Brain microvascular endothelial cell (primary cell): ENCODE measurements at places on chromosomes 12 and 14.
A peak's percentile ranks its signal among the peaks of the same experiment; 100 is the strongest.

GRCh38 chr14:83814896-83815295, 1715.0 kb upstream of the FLRT2 start:
- no peak for DNase-seq

GRCh38 chr12:82708061-82708879, 21.6 kb downstream of the TMTC2 start:
- no peak for DNase-seq

GRCh38 chr12:21725731-21726130, 48.8 kb downstream of the KCNJ8 start:
- peak; percentile 1 for DNase-seq

GRCh38 chr12:41287500-41288141, 99.5 kb downstream of the PDZRN4 start:
- DNase-seq, result no peak

- no peak for DNase-seq
These were observed 908 bp upstream of the CDKL1 start for GRCh38 chr14:50397390-50398188.

- no peak for DNase-seq
These were observed 2.8 kb downstream of the TTC7B start for GRCh38 chr14:90813442-90813841.

DNA sequence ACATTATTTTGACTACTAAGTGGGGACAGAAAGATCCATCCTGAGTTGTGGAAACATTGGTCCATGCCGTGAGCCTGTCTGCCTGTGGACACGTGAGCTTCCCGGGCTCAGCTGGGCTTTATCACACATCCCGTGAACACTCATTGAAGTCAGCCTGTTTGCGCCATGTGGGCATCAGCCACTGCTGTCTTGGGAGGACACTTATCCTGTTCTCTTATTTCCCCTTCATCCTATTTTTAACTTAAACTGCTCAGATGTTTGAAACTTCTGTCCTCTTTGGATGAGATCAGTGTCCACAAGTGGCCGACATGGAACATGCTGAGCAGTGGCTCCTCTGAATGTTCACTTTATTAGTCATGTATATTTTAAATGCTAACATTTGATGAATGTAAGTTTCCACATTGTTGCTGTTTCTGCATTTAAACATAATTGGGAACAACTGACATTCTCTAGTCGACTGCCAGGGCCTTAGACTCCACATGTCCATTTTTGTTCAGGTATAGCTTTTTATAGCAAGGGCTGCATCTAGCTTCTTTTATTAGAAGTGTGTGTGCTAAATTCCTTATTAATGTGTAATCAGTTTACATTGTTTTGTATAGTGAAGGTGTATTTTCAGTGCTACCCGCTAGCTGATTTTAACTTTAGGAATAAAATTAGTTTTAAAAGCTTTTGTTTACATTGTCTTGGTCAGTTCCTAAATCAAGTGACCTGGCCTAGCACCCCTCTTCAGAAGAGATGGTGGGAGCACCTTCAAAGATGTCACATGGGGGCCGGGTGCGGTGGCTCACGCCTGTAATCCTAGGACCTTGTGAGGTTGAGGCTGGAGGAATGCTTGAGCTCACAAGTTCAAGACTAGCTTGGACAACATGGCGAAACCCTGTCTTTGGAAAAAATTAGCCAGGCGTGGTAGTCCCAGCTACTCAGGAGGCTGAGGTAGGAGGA, 24.0 kb downstream of the RNF34 start:
- DNase-seq, result no peak

- DNase-seq, result no peak
These were observed 48.2 kb downstream of the MOK start for GRCh38 chr14:102256716-102257115.

DNA sequence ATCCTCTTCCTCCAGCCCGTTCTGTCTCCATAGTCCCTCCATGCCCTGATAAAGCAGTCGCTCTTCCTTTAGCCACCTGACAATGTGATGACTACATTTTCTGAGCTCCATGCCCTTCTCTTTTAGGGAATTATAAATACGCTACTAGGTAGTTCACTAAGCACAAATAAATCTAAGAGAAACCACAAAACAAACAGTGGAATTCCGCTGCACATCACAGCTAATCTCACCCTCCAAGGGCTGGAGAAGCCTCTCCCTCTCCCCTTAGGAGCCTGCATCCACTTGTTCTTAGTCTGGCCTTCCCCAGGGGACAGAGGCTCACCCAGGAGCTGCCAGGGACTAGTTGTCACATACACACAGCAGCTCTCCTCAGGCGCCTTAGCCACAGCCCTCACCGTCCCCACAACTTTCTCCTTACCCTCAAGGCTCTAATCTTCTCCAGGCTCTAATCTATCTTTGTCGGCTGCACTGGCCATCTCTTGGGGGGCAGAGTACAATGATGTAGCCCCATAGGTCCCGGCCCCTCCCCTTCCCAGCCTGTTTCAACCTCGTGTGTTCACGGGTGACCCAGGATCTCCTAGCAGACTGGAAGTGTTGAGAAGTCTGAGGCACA, 55.9 kb upstream of the GPR68 start:
- DNase-seq, result no peak

DNA sequence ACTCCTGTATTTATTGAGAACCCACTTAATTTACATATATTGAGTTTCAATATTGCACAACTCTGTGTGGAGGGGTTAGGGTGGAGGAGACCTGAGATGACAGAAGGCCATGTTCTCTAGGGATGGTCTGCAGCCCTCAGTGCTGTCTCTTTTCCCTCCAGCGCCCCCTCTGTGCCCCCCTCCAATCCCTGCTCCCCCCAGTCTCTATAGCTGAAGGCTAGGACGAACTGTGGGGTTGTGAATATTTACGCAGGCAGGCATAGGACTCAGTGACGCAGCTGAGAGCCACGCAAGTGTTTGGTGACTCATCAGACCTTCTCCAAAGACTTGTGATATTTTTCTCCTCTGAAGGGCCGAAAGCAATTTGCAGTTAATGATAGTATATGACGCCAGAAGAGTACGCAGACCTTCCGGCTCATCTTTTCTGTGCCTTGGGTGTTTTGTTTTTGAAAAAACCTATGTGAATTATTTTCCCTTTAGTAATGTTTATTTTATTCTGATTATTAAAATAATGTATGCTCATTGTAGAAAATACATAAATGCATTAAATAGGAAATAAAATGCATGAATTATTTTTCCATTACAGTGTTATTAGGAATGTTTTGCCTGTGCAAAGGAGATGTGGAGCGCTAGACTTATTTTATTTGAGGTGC, 85.3 kb downstream of the SLC25A47 start:
- DNase-seq, result peak; percentile 91

DNA sequence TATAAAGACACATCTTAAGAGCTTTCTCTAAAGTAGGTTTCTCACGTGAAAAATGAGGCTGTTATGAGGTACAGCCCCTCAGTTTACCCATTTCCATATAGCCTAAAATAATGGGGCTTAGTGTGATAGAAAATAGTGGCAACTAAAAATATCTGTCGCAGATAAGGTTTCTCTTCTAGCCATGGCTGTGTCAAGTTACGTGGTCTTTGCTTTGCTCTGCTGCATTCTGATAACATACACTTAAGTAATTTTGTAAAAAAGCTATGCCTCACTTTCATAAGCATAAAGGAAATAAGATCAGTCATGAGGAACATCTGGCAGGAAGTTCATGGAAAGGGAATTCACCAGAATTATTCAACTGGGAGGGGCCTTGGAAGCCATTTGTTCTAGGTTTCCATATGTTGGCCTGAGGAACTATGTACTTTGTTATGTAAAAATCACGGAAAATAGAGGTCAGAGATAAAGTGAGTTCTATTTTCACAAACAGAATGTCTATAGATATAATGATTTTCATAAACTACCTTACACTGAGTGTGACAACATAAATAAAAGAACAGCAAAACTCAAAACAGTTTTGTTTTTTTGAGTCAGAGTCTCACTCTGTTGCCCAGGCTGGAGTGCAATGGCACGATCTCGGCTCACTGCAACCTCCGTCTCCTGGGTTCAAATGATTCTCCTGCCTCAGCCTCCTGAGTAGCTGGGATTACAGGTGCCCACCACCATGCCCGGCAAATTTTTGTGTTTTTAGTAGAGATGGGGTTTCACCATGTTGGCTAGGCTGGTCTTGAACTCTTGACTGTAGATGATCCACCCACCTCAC, 195.6 kb upstream of the KRR1 start:
- DNase-seq, result peak; percentile 68

DNA sequence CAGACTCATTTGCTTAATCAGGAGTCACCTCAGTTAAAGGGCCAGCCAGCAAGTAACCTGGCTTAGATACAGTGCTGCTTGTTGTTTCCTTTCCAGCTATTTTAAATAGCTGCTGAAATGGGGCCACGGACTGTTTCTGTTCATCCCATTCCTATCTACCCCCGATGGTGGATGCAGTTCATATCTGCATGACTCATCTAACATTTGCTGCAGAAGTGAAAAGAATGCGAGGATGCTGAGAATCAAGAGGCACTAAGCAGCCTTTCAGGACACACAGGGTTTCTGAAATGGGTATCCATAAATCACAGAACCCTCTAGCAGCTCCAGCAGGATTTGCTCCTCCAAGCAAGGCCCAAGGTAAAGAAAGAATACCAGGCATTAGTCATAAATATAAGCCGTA, 60.2 kb upstream of the RTRAF start:
- peak; percentile 58 for DNase-seq

GRCh38 chr12:132075714-132076553, 68.2 kb downstream of the DDX51 start:
- no peak for DNase-seq

DNA sequence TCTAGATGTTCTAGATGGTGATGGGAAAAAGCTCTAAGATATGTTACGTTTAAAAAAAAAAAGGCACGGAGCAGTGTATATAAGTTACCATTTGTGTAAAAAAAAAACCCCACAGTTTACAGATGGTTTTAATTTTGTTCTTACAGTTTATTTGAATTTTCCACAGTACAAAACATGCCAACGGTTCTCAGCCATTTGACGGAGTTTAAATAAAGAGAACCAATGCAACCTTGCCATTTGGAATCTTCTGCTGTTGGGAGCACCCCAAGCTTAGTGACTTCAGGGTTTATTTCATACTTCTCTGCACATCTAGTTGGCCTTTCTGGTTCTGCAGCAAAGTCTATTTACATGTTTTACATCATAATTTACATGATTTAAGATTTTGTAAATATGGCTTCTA, 7.7 kb upstream of the HPD start:
- DNase-seq, result no peak

- no peak for DNase-seq
These were observed 68.3 kb upstream of the TRHDE start for GRCh38 chr12:72203764-72204335.

- DNase-seq, result peak; percentile 46
These were observed 144.2 kb downstream of the PAWR start for GRCh38 chr12:79546466-79547043.

- no peak for DNase-seq
These were observed 4.4 kb upstream of the SMIM41 start for GRCh38 chr12:52074971-52075724.

DNA sequence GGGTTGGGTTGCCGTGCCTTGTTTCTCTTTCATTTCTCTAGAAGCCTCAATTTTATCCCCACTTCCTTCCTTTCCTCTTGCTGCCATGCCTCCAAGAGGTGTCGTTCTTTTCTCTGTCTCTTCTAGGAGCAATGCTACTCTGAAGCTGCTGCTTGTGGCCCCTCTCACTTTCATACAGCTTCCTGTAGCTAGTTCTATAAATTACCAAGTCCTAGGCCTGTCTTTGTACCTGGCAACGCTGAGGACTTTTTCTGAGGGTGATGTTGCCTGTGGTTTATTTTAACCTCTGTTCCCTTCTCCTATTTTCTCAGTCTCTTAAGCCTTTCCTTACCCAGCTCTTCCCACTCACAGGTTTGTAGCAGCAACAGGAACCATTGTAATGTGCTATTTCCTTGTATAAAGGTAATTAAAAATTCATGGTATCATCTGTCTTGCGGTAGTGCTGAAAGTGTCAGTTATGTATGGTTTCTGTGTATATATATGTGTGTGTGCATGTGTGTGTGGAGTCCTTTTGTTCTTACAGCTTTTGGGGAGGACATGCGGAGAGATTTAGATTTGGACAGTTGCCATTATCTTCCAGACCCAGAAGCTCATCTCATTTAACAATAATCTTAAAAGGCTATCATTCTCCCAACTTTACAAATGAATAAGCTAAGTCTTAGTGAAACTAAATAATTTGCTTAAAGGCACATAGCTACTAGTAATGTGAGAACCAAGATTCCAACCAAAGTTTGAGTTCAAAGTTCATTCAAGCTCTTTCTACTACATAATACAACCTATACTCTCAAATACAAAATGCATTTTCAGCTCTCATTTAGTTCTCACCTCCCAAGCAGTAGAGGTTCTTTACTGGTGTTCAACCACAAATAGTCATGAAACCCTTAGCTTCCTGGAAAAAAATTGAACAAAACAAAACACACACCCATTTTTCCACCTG, 43.8 kb downstream of the DDHD1 start:
- DNase-seq, result no peak

DNA sequence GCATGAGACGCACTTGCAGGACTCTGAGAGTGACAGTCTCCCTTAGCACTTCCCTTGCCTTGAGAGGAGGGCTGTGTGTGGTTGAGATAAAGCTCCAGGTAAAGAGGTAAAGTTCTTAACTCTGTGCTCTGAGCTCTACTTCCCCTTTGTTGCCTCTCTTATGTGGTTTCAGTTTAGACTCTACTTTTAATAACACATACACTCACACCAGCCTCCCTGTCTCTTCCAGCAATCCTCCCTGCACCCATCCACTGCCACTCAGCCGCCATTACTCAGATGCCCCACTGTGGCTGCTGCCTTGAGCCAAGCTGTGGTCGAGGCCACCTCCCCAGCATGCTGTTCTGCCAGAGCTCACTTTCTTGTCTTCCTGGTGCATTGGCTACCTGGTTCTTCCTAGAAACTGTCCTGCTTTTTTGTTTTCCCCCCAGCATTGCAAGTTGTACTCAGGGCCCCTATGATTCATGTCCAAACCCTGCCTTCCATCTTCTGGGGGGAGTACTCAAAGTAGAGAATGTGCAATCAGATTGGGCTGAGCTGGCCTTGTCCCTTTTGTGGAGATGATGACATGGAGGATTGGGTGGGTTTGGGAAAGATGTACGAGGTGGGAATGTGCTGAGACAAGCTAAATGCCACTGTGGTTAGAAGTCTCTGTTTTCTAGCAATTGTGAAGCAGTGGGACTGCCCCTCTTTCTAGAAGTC, 115.5 kb upstream of the PARP11 start:
- DNase-seq, result no peak

DNA sequence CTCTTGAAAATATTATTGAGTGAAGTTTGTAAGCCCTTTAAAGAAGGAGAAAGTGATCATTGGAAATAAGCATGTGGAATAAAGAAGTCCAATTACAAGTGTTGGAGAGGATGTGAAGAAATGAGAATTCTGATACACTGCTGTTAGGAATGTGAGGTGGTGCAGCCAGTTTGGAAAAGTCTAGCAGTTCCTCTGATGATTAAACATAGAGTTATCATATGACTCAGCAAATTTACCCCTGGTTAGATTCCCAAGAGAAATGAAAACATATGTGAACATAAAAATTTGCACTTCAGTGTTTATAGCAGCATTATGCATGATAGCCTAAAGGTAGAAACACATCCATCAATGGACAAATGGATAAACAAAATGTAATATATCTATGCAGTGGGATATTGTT, 319.9 kb downstream of the AEBP2 start:
- DNase-seq, result peak; percentile 54

DNA sequence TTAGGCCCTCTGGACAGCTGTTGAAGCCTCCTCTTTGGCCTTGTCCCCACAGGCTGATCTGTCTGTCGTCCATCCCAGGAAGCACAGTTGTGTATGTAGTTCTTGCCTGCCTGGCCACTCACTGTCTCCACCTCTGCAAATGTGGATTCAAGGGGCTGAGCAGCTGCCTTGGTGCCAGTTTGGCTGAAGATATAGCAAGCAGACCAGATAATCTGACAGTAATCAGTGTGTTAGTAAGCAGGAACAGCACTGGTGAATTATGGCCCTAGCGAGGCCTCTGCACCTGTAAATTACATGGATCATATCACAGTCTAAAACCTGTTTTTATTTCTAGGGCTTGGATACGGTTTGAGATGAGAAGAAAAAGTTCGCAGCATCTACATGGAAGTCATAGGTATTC, 282.5 kb upstream of the NOS1 start:
- DNase-seq, result no peak
